Heart left ventricle (tissue), 16 donors: ENCODE measurements at places on chromosomes 4 and X. TPM values are rescaled to one million over a fixed set of nuclear protein-coding genes. Genes with fewer than 3 reads are reported as not detected.

- H3K27me3 ChIP-seq, result no peaks in the 10 kb centered on the region
- no peaks in the 10 kb centered on the region for H3K36me3 ChIP-seq
- no peak for DNase-seq
- H3K4me1 ChIP-seq, result no peaks in the 10 kb centered on the region
- no peak overlapping the region for H3K27ac ChIP-seq
Observed at GRCh38 chrX:96707804-96708203, 23.2 kb downstream of the DIAPH2 start.

- H3K27me3 ChIP-seq, result no peaks in the 10 kb centered on the region
- H3K4me1 ChIP-seq, result no peaks in the 10 kb centered on the region
- no peaks in the 10 kb centered on the region for H3K36me3 ChIP-seq
- no peak overlapping the region for H3K4me3 ChIP-seq
Observed at GRCh38 chr4:122379239-122379638, 428 bp downstream of the ADAD1 start.

GRCh38 chr4:61254406-61254805 is 54.3 kb downstream of the ADGRL3 start:
- H3K36me3 ChIP-seq, result no peaks in the 10 kb centered on the region
- H3K27ac ChIP-seq, result no peak overlapping the region
- H3K4me3 ChIP-seq, result no peak overlapping the region
- H3K27me3 ChIP-seq, result no peaks in the 10 kb centered on the region

- no peak overlapping the region for H3K4me3 ChIP-seq
- H3K27ac ChIP-seq, result peak overlapping the region; percentile 7
- H3K36me3 ChIP-seq, result no peaks in the 10 kb centered on the region
Observed at GRCh38 chr4:85703096-85703495, 228.1 kb downstream of the ARHGAP24 start.

DNA sequence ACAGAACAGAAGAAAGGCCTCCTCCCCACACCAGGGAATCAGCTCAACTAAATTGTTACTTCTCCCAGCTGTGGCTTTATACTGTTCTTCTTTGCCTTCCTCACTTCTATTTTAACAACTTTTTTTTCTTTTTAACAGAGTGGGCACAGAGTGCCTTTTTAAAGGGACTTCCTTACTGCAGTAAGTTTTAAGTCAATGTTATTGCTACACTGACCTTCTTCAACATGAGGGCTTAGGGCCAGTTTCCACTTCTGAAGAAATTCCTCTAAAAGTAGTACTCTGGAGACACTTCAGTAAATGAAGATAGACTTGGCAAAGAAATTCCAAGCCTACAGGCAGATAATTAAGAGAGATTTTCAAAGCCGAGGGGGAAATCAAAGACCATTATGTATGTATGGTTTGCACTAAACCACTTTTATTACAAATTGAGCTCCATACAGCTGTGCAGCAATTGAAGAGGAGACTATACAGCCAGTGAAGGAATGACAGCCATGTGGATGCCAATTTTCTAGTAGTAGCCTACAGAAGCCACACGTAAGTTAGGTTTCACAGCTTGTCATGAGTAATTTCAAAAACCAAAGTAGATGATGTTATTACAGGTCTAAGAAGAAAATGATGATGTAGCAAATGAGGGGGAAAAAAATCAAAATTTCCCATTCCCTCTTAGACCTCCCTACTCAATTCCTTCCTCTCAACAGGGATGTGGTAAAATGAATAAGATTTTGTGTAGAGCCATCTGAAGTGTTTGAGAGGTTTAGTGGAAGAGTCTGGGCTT is 36.9 kb upstream of the RASGEF1B start:
- DNase-seq, result no peak
- H3K4me3 ChIP-seq, result no peak overlapping the region
- H3K4me1 ChIP-seq, result peaks cover 5% of the 10 kb centered on the region
- H3K27me3 ChIP-seq, result no peaks in the 10 kb centered on the region

- H3K36me3 ChIP-seq, result no peaks in the 10 kb centered on the region
- H3K4me3 ChIP-seq, result no peak overlapping the region
- no peak for DNase-seq
- H3K27ac ChIP-seq, result no peak overlapping the region
Observed at GRCh38 chr4:150497612-150498011, 84.3 kb upstream of the MAB21L2 start.

The F9 gene
- not detected for total RNA-seq

The SERPINA7 gene
- not detected for total RNA-seq
